ENCODE measurements at places on chromosomes 2 and 18.

DNA sequence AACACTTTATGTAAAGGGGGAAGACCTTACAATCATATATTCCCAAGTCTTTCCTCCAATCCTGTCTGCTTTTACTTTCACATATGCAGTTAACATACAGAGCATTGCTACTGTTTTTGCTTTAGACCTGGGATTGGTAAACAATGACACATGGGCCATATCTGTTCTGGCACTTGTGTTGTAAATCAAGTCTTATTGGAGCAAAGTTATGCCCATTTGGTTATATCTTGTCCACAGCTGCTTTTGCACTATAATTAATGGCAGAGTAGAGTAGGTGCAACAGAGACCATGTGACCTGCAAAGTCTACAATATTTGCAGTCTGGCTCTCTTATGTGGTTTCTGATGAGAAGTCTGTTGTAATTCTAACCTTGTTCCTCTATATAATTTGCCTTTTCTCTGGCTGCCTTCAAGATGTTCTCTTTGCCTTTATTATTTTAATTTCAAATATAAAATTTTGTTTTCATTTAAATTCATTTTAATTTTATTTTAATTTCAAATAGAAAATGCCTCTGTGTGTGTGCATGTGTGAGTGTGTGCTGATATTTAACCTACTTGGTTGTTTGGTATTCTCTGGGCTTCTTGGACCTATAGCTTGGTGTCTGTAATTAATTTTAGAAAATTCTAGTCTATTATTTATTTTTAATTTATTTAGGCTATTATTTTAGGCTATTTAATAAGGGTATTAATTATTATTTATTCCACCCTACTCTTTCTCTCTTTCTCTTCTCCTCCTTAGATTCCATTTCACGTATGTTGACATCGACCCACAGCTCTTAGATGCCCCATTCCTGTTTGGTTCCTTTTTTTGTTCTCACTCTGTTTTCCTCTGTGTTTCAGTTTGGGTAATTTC, 16.8 kb upstream of the LPIN1 start:
- DNase-seq = no peak

DNA sequence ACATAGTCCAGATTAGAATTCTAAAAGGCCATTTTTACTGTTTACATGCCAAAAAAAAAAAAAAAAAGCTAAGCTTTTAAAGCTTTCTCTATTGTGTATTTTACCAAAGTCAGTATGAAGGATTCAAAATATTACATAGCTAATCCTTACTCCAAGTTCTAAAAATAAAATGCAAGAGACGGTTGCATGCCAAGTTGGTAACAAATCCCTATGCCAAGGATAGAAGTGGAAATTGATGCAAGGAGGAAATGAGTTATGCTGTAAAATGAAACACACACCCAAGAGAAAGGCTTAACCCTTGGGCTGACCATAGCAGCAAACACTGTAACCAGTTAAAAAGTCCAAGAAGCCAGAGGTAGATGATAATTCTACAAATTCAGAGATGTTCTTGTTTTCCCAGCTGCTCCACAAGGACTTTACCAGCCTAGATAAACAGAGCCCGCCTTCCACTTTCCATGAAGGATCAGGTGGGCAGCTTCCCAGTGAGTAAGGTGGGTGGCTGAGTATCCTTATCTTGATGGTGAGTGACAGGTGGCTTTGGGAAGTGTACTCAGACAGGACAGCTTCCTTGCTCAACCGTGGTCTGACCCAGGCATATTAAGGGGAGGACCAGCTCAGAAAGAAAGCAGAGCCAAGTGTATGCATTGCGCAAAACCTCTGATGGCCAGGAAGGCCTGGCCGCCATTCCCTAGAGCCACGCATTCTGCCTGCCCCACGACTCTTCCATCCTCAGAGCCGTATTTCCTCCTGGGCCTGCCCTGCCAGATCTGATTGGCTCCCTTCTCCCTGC, 34.4 kb downstream of the ATP8B1 start:
- no peak for DNase-seq

GRCh38 chr2:109722026-109722425, 72.1 kb upstream of the RGPD5 start:
- DNase-seq = no peak

DNA sequence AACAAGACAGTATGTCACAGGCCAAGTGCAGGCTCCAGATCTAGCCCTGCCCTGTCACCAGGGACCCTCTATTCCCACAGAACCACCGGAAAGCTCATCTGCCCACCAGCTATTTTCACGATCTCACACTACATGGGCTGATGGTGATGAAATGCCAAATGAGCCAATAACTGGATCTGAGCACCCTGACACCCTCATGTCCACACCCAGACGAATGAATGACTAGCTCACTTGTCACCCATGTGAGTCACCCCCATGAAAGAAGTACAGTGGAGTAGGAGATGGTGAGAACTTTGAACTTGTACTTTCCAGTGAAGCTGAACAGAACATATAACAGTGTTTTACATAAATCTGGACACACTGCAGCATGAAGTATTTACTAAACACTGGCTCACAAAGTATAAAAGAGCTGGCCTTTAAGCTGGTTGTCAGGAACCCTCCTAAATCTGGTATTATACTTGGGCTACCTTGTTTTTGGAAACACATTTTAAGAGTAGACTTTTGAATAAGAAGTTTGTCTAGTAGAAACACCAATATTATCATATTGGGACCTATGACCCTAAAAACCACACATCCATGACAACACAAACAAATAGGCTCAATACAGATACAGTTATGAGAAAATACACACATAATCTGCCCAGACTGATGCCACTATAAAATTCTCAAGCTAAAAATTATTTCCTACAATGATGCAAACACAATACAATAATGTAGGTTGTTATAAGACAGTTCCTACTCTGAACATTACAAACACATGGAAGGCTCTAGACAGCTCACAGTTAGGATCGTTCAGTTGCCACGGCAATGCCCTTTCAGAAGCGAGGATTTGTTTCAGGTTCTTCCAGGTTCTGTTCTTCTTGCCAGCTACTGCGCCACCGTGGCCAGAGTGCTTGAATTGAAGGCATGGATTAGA, 19.0 kb downstream of the INO80C start:
- DNase-seq = peak; percentile 43

Data from activated naive CD8-positive, alpha-beta T cell treated with anti-CD3 and anti-CD28 coated beads for 36 hours (primary cell).